ENCODE measurements at places on chromosomes 2 and 18.
A peak's percentile ranks its signal among the peaks of the same experiment; 100 is the strongest.

DNA sequence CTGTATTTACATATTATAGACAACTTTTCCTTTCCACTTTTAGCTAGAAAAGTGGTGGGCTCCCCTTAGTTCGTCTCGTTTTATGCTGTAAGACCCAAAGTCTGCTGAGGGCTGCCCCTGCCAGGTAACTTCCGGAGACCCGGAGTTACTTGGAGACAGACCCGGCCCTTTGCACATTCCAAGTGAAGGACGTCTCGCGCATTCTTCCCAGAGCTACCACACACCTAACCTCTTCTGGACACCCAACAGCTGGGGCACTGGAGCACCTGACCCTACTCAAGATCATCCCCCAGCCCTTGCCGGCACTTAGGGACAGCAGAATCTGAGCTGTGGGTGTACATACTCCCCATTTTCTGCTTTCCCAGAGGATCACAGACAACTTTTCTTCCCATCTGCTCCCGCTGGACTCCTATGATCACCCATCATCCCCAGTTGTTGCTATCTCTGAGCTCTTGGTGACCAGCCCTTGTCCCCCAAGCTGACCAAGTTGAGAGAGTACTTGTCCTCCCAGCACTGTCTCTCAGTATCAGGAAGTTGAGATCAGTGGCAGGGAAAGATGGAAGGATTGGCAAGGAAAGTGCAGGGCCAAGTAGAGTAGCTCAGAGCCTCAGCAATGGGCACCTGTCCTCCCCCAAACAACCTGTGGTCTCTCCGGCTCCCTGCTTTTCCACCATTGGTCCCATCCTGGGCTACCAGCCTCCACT, 8.4 kb upstream of the SATB2 start:
- no peak for DNase-seq

GRCh38 chr2:202653890-202654289, 19.1 kb downstream of the FAM117B start:
- DNase-seq, result no peak

GRCh38 chr2:36965751-36966369, 476 bp downstream of the STRN start:
- DNase-seq, result peak; percentile 39

GRCh38 chr2:237701859-237702390, 74.5 kb downstream of the LRRFIP1 start:
- DNase-seq, result no peak

DNA sequence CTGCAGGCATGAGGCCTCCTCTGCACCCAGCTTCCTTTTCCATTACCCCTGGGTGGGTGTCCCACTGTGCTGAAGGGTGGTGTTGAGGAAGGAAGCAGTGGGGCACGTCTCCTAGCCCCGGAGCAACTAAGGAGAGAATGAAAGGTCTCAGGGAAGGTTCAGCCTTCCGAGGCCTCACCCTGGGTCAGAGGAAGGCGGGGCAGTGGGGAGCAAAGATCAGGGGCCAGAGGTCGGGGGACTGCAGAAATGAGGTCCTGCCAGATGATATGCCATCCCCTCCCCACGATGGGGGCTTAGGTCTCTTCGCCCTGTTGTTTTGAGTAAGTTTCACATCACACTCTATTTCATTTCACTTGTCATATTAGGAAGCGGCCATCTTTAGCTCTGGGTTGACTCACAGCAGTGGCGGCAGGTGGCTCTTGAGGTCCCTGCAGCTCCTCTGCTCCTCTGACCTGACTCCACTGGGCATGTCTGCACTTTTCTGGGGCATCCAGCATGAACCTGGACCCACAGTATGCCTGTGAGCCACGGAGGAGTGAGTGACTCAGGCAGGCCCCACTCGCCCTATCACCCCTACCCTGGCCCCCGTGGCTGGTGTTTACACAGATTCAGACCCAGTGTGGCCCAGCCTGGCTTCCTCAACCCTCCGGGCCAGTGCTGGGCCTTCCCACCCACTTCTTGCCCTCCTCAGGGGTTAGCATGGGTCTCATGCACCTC, 153.7 kb upstream of the SMAD2 start:
- DNase-seq, result no peak

DNA sequence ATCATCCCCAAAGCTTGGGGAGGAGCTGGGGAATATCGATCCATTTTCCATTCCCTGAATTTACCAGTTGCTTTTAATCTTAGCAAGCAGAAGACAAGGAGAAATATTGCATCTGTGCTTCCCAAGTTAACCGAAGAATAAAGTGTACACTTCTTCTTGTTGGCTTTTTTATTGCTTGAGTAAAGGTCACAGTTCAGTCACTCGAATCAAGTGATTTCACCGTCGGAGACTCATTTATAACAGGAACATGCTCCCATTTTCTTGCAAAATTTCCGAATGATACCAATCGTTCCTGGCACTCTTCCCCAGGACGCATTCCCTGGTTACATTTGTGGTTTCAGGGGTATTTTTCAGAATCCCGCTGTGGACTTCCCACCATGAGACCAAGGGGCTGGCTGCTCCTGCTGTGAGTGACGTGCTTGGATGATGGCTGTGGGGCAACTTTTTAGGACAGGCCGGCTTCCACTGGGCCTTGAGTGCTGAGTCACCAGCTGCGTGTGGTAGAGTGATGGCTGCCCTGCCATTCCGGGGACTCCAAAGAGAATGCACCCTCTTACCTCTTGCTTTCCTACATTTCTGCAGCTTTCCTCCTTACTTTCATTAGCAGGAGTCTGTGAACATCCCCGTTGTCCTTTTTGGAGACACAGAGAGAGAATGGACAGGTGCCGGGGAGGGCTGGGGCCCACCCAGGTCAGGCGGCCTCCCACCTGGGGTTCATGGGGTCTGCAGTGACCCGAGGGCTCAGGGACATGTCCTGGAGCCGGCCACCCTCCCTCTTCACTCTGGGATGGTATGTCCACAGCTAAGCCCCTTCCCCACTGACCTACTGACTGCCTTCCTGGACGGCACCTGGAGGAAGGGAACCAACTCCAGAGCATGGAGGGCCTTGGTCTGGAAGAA, 60.7 kb upstream of the HDAC4 start:
- DNase-seq, result no peak

- DNase-seq, result no peak
Measured at GRCh38 chr2:224146356-224147160, 107.5 kb upstream of the SERPINE2 start.

GRCh38 chr2:8496079-8496478, 185.8 kb upstream of the ID2 start:
- no peak for DNase-seq

- DNase-seq, result no peak
Measured at GRCh38 chr2:72180351-72180750, 32.7 kb upstream of the CYP26B1 start.

Data from activated naive CD4-positive, alpha-beta T cell treated with anti-CD3 and anti-CD28 coated beads for 36 hours (primary cell).